Right cardiac atrium (tissue), 5 donors: ENCODE measurements at places on chromosomes 13 and 19. TPM values are rescaled to one million over a fixed set of nuclear protein-coding genes. Genes with fewer than 3 reads are reported as not detected.

The CPAMD8 gene
- total RNA-seq = 2.4 TPM

The UQCR11 gene
- total RNA-seq = 639 TPM

The LILRA6 gene
- total RNA-seq = 1.9 TPM

The PSG6 gene
- not detected for total RNA-seq

The LILRB5 gene
- total RNA-seq = 13.4 TPM

The PAF1 gene
- total RNA-seq = 42.8 TPM

The LIM2 gene
- total RNA-seq = not detected

The RPL28 gene
- total RNA-seq = 697 TPM

The CEACAM8 gene
- total RNA-seq = not detected

The ZNF835 gene
- total RNA-seq = 3.6 TPM

The KLK3 gene
- not detected for total RNA-seq

The NUP62 gene
- 34.0 TPM for total RNA-seq

The RDH8 gene
- total RNA-seq = not detected

The POU4F1 gene
- not detected for total RNA-seq

The PEAK3 gene
- 1.5 TPM for total RNA-seq

The CD209 gene
- 9.1 TPM for total RNA-seq

The KIR3DL1 gene
- not detected for total RNA-seq

The CDX2 gene
- not detected for total RNA-seq

The PNPLA6 gene
- 70.9 TPM for total RNA-seq

The SMAD9 gene
- total RNA-seq = 14.1 TPM

The TSSK6 gene
- 0.28 TPM for total RNA-seq

The TNNI3 gene
- 3,997 TPM for total RNA-seq

The TMEM190 gene
- total RNA-seq = not detected

The ZNF93 gene
- 1.9 TPM for total RNA-seq

The NLRP4 gene
- total RNA-seq = not detected

The ZNF302 gene
- total RNA-seq = 30.2 TPM

The CCDC61 gene
- total RNA-seq = 9.4 TPM

The HSPB6 gene
- 207 TPM for total RNA-seq

The DAPK3 gene
- 67.8 TPM for total RNA-seq

The SIGLEC12 gene
- not detected for total RNA-seq

The NCR1 gene
- not detected for total RNA-seq

The EXOSC5 gene
- 8.6 TPM for total RNA-seq

The FFAR3 gene
- 0.31 TPM for total RNA-seq

The EBPL gene
- 11.1 TPM for total RNA-seq

The SLC1A6 gene
- total RNA-seq = not detected

The ICAM5 gene
- 0.93 TPM for total RNA-seq

The ZNF792 gene
- total RNA-seq = 3.3 TPM

The VAV1 gene
- 3.5 TPM for total RNA-seq

The TTC9B gene
- total RNA-seq = not detected

The ELSPBP1 gene
- total RNA-seq = not detected
